ENCODE measurements at places on chromosomes 11 and 22.

GRCh38 chr11:14886513-14886912 is 5.5 kb downstream of the CYP2R1 start:
- DNase-seq, result no peak

DNA sequence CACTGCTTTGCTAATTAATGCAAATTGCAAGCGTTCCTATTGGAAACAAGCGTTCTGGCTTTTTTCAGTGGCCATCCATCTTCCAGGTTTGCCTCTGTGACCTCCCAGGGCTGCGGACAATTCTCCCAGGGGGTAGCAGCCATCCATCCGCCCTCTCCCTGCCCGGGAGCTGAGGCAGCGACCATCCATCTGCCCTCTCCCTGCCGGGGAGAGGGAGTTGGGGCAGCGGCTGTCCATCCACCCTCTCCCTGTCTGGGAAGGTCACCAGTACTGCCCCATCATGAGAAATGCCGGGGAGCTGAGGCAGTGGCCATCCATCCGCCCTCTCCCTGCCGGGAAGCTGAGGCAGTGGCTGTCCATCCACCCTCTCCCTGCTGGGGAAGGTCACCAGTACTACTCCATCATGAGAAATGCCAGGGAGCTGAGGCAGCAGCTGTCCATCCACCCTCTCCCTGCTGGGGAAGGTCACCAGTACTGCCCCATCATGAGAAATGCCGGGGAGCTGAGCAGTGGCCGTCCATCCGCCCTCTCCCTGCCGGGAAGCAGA is 394.7 kb downstream of the BRD1 start:
- DNase-seq, result no peak

- no peak for DNase-seq
Measured at GRCh38 chr11:44279483-44279882, 30.5 kb downstream of the ALX4 start.

GRCh38 chr11:57649826-57650738 is at the start of gene YPEL4:
TSS of gene YPEL4 (minus strand) at chr11:57649912. CDS start at chr11:57647107, 2,805 bp downstream.
- DNase-seq, result peak; percentile 34

DNA sequence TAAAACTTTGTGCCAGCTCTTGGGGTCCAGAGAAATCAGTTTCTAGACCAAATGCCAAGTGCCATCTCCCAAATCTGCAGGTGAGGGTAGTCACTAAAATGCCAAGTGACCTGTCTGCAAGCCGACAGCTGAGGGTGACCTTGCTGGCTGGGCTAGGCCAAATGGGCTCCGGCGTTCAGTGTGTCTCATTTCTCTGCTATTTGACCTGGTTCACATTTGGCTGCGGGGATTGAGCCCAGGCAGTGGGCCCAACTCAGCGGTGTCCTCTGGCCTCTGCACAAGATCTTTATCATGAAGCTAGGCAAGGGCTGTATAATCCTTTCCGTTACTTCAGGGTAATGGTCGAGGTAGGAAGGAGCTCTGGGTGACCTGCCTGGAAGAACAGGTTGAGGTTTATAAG is 87.5 kb downstream of the SNX19 start:
- no peak for DNase-seq

Data from stimulated activated CD4-positive, alpha-beta T cell treated with anti-CD3 and anti-CD28 coated beads, Interleukin-2, amount 100 ng/mL, for 48 hours (primary cell).